ENCODE measurements at places on chromosomes 16 and 17.

GRCh38 chr16:83838151-83838550 lies 30.4 kb downstream of the HSBP1 start:
- DNase-seq: no peak

- DNase-seq: no peak
These were observed 79.5 kb downstream of the PMP22 start for GRCh38 chr17:15185625-15185991.

DNA sequence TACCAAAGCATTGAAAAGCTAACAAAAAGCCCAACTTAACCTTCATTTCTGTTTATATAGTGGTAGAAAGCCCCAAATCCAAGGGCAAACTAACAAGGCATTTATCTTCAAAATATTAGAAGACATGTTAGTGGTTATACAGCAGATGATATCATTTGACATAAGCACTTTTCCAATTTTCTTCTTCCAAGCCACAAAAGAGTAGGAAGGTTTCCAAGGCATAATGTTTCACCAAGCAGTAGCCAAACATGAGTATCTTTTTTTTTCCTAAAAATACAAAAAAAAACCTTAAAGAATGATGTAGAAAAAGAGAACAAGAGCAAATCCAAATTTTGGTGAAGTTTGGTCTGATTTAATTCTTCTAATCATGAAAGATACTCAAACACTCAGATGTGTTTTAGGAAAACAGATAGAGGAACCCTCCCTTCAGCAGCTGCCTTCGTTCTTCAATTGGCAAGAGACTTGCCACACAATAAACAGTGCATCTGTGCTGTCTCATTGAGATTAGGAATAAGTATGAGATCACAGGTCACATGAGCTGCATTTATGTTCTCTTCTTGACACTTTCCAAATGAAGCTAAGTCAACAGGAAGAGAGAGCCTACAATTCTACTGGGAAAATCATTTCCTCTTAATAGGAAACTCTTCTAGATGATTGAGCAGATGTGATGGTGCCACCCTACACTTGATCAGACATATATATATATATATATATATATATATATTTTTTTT lies 106.7 kb downstream of the TTC19 start:
- DNase-seq: no peak

DNA sequence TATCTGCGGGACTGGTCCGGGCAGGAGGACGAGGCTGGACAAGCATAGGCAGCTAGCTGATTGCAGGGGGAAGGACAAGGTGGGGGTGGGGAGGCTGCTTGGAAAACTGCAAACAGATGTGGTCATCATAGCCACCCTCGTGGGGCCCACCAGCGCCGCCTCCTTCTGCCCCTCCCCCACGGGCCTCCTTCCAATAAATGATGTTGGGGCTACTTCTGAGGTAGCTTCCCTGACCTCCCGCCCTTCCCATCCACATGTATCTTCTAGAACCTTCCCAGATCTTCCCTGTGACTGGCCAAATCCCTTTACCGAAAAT lies 12.3 kb upstream of the CDC42EP4 start:
- no peak for DNase-seq

- DNase-seq: no peak
These were observed 107.1 kb upstream of the GSE1 start for GRCh38 chr16:85505794-85506634.

DNA sequence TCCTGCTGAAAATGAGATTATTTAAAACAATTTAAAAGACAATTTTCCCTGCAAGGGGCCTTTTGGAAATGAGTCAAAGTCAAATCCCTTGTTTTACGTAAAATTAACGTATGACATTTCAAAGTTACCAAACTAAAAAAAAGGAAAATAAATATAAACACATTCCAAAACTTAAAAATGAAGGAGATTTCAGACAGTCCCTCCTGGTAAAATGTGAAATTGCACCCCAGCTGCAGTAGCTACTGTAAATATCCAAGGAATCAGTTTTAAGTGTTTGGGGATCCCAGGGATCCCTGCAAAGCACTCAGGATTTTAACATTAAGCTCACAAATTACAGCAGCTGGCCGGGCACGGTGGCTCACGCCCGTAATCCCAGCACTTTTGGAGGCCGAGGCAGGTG lies 63.3 kb downstream of the NXN start:
- DNase-seq: no peak

DNA sequence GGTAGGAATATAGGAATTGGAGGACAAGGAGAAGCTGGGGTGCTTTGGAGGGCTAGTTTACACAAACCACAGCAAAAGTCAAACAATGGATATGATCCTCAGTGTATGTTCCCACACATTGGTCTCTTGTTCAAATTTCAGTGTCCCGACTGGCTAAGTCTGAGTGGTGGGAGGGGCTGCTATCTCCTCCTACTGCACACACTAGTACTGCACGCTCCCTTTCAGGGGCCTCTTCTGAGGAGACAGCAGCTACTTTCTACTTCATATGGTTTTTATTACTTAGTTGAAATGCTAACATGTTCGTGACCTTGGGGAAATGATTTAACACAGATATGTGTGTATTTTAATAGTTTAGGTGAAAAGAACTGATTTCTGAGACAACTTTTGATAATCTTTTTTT lies 18.8 kb upstream of the KRT10 start:
- DNase-seq: no peak

DNA sequence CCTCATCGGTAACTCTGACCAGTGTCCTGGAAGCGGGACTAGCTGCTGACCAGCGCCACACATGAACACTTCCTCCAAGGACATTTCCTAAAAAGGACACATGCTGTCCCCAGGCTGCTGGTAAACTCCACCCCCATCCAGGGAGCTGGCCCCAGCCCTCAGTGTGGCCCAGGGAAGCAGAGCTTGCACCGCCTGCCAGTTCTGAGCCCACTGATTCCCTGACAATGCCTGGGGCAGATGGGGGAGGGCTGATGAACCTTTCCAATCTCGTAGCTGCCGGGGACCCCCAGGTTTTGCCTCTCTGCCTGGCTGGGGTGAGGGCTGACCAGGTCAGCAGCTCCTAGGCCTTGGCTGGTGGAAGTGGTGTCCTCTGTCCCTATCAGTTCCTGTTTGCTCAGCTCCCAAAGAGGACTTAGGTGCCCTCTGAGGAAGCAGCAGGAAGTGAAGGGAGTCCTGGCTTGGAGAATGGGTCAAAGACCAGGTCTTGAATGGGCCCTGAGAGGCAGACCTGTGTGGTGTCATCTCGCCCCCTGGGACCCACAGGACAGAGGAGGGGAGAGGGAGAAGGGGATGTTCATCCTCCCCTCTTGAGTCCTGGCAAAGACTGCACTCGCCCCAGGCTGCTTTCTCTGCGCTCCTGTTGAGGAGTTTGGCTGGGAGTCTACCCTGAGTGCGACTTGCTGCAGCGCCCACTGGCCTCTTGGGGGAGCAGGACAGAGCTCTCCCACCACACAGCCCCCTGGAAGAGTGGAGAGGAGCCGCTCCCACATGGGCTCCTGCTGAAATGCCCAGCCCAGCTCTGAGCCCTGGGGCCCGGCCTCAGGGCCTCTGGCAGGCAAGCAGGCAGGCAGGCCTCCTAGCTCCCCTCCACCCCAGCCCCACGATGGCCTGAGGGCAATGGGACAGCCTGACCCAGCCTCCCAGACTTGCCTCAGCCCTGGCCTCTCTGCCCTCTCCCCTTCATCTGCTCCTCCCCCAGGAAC lies 16.8 kb downstream of the PDK2 start:
- DNase-seq: no peak

DNA sequence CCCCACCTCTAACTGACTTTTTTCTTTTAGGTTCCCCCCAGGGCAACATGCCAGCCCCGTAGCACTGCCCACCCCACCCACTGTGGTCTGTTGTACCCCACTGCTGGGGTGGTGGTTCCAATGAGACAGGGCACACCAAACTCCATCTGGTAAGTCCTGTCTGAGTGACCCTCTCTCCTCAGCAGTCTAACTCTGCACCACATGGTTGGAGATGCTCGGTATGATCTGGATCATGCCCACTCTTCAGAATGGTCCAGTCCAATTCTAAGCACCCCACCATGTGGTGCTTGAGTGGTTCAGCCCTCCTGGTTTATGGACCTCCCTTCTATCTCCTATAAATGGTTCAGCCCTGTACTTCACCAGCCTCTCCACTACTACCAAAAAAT lies 5.9 kb downstream of the KDM6B start:
- DNase-seq: no peak

DNA sequence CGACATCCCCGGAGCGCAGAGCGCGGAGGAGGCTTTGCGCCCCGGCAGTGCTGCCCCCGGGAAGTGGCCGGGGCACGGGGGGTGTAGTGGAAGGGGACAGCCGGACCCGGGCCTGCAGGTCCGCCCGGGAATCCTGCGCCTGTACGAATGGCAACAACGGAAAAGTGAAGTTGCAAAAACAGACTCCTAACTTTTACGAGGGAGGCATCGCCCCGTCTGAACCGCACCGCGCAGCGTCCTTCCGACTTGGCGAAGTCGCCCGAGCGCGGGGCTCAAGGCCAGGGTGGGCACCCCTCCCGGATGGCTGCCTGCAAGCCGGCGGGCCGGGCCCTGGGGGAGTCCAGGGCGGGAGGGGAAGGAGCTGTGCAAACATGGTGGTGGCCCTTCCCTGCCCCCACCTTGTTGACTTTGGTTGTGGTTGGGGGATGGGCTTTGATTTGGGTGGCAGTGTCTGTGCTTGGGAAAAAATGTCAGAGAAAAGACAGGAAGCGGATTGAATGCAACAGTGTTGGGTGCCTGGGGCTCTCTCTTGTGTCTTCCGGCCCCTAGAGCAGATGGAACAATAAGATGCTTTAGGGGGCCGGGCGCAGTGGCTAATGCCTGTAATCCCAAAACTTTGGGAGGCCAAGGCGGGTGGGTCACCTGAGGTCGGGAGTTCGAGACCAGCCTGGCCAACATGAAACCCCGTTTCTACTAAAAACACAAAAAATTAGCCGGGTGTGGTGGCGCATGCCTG lies 675 bp downstream of the RNF213 start:
- peak; percentile 82 for DNase-seq

GRCh38 chr17:16298140-16298662 lies 55.1 kb downstream of the CENPV start:
- DNase-seq: no peak

GRCh38 chr16:85928401-85928820 lies 29.4 kb downstream of the IRF8 start:
- no peak for DNase-seq

DNA sequence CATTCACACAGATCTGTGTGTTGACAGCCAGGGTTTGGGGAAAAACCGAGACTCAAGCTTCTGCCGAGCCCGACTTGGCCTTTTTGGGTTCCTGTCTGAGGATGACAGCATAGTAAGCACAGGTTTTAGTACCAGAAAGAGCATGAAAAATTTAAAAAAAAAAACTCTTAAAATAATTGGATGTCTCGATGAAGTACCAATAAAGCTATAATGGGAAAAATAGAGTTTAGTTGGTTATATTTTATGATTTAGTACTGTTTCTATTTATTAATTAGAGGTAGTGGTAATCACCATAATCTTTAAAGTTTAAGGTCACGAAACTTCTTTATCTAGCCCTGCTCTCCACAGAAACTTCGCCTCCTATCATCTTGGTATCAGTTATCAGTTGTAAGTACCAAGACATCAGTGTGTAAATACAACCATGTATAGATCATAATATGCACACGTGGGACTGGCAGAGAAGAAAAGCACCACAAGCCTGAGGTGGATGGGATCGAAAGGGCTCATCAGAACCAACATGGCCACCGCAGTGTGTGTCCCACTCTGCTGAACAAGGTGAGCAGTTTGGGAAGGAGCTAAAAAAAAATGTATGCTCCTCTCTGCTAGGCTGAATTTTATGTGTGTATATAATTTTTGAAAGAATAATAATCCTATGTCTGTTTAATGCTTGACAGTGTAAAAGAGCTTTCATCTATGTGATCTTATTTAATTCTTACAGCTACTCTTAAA lies 14.4 kb upstream of the EEF2K start:
- peak; percentile 66 for DNase-seq

DNA sequence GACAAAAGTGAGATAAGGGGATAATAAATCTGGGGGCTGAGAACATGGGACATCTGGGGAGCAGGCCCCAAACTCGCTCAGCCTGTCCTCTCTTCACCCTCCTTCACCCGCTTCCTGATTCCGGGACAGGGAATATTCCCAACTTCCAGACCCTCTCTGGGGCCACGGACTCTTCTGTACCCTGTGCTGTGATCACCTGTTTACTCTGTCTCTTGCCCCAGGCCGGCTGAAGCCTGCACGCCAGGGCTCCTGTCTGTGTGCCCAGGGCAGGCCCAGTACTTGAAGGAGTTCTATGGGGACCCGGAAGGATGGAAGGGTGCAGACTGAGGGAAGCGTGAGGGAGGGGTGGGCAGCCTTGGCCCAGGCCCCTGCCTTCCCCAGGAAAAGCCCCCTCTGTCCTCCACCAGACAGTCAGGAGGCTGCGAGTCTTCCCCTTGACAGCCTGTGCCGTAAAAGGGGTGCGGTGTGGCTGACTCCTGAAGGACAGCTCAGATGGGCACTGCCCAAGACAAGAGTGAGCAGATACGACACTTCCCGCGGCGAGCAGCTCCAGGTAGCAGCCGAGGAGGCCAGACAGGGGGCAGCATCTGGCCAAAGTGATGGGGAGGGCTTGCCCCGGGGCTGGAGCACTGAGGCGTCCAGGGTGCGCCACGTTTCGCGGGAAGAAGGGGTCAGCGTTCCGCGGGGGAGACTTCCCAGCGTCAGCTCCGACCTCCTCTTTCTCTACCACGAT lies 1.0 kb upstream of the CCNF start:
- no peak for DNase-seq

GRCh38 chr17:80458016-80458415 lies 18.4 kb downstream of the NPTX1 start:
- no peak for DNase-seq

DNA sequence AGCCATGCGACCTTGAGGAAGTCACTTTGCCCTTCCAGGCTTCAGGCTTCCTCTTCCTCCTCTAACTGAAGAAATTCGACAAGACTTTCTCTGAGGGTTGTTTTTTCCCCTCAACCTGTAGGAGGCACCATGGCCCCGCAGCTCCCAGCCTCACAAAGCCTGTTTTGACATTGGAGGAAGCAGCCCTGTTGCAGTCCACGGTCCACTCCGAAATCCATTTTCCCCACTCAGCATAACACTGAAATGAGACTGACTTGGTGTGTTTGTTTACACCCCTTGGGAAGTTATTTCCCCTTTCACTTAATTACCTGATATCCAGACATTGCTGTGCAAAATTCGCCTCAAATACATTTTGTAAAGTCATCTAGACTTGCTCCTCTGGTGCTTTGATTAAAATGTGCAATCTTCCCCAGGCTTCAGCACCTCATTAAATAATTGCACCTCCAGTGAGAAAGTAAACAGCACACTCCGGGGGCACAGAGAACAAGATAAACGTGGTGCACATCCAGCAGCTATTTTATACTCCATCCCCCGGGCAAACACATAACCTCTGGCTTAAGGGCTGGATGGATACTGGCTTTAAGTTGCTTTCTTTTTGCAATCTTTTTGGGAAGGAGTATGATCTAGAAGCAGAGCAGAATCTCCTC lies 41.4 kb upstream of the PIRT start:
- DNase-seq: no peak

GRCh38 chr16:10927497-10928112 lies 14.7 kb downstream of the DEXI start:
- no peak for DNase-seq

- no peak for DNase-seq
These were observed 91.2 kb upstream of the CREBBP start for GRCh38 chr16:3971706-3972105.

- DNase-seq: no peak
These were observed 34.2 kb downstream of the BAIAP2 start for GRCh38 chr17:81069135-81069645.

- DNase-seq: no peak
These were observed 37.0 kb downstream of the FBXL20 start for GRCh38 chr17:39364236-39365025.
